ENCODE measurements at places on chromosomes 3 and 15.

DNA sequence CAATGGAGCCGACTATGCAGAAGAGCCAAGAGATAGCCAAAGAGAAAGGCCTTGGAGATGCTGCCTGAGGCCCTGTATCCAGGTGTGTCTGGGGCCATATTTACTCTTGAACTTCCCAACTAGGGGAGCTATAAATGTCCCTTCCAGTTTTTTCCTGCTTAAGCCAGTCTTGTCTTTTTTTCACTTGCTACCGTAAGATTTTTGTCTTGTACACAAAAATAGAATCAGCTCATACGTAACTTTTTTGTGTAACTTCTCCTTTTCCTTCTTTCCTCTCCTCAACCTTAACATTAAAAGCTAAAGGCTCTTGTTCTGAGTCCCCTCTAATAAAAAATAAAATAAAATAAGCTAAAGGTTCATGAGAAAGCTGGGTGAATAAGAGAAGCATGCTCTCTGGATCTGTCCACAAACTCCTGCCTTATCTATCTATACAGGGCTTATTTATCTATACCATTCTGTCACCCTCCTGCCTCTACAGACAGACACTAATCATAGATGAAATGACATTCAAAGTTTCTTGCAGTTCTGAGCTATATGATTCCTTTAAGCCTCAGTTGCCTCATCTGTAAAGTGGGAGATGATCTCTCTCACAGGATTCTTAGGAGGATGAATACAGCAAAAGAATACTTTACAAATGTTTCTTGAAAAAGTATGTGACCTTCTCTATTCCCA lies 4.6 kb downstream of the SUMF1 start:
- no peak for DNase-seq

GRCh38 chr3:108099679-108100428 lies 9.0 kb upstream of the CD47 start:
- no peak for DNase-seq

GRCh38 chr15:99282586-99282985 lies 31.3 kb downstream of the LRRC28 start:
- no peak for DNase-seq

DNA sequence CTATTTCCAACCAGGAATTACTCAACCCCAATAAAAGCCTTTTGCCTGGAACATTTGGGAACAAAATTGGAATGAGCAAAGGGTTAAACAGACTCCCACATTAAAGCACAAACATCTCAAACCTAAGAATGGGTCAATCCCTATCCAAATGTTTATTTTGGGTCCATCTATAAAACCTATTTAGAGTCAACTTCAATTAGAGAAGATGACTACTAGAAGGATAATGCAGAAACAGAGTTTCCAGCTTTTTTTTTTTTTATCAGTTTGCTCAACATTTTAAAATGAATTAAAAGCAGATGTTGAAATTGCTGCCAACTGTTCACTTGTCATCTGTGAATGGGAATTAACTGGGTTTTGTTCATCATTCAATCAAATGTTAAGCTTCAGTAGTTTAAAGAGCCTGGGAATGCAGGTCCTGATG lies 4.1 kb upstream of the TBC1D23 start:
- no peak for DNase-seq

- no peak for DNase-seq
These were observed 36.6 kb downstream of the MRAS start for GRCh38 chr3:138384976-138385375.

DNA sequence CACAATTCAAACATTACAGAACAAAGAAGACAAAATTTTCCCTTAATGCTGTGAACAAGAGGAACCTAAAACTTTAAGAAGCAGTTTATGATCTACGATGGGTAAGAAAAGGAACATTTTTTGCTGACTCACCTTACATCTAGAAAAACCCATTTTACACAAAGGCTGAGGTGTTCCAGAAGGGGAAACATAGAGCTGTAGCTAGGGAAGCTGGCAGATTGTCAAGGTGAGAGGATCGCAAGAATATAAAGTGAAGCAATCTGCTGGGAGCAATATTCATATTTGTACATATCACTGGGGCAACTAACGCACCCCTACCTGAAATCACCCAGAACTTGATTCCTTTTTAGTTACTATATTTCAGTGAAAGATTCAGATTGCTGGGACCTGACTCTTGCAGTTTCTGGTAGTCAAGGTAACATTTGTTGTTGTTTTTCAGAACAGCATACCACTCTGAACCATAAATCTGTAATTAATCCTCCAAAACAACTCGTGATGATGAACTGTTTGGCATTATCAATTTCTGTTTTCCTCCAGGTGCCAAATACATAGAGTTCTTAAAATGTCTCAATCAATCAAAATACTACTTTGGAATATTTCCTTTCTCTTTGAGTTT lies 184.1 kb upstream of the LRRC3B start:
- no peak for DNase-seq

Data from NCI-H1092 (cell line).